Left colon (tissue), 2 donors: ENCODE measurements at places on chromosomes 1 and 21. TPM values are rescaled to one million over a fixed set of nuclear protein-coding genes. Genes with fewer than 3 reads are reported as not detected.

GRCh38 chr1:194227161-194227560 is 1040.7 kb upstream of the B3GALT2 start:
- DNase-seq = no peak

DNA sequence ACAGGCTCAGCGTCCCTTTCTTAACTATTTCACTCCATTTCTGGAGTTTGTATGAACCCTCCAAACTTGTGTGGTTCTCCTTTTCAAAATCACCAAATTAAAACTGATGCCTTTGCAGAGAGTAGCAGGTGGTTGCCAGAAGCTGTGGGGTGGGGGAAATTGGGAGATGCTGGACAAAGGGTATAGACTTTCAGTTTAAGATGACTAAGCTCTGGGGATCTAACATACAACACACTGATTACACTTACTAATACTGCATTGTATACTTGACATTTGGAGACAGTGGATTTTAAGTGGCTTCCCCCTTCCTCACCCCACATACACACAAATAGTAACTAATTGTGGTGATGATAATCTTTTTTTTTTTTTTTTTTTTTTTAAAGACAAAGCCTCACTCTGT is 11.1 kb upstream of the SCYL3 start:
- DNase-seq = no peak

DNA sequence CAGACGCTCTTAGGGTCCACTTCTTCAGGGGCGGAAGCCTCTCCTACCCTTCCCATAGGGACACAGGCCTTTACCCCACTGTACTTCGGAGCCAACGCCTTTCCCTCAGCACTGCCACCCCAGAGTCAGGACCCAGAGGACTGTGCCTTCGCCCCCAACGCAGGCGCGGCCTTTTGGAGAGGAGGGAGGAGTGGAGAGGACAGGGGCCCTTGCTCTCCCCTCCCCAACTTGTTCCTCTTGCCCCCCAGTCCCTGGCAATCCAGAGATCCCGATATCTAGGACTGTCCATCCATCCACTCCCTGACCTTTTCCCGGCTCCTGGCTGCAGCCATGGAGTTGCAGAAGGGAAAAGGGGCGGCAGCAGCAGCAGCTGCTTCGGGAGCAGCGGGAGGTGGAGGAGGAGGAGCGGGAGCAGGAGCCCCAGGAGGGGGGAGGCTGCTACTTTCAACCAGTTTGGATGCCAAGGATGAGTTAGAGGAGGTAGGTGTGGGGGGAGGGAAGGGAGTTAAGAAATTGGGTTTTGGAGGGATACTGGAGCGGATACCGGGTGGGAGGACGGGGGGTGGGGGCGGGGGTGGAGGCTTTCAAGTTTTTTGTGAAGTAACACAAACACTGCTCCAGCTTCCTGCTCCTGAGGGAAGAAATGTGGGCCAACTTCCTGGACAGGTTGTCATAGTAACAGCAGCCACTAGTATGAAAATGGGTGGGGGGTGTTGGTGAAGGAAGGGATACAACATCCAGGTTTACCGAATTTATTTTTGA is 636 bp downstream of the INTS3 start:
- DNase-seq = peak; percentile 55

DNA sequence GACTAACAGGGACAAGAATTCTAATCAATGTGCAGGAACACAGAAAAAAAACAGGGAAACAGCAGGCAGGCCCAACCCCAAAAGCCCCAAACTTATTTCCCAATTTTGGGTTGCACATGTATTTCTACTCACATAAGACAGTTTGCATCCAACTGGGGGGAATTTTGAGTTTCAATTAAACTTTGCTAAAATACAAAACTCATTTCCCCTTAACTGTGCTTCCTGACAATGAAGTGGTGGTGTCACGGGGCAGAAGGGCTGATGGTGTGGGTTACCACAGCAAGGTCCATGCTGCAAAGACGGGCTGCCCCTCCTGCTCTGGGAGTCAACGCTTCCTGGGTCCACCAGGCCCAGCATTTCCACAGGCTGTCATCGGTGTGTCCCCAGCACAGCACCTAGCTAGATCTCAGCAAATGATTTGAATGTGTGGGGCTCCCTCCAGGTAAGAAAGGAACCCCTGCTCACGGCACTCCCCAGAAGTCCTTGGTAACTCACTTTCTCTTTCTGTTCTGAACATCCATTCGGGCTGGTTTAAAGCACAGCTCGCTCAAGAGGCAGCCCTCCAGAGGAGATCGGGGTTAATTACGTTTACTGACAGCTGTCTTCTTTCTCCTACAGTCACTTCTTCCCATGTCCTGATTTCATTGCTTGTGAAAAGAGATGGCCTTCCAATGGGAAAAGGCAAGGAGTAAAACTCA is 27.4 kb downstream of the HIVEP3 start:
- peak; percentile 41 for DNase-seq

DNA sequence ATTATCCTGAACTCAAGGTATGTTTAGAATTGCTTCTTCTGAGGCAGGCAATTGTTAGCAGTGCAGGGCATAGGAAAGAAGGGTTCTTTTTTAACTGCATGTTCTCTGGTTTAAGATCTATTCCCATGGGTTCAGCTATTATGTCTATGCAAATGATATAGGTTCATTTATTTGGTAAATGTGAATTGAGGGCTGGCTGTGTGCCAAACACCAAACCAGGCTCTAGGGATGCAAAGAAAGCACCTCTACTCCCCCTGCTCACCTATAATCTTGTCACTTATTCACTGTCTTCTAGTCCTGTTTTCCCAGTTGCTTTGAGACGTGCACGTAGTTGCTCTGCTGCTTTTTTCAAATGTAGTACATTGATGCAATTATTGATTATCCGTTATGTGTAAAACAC is 691 bp upstream of the KIFAP3 start:
- DNase-seq = no peak

GRCh38 chr21:26098772-26099397 is 71.7 kb downstream of the APP start:
- no peak for DNase-seq

DNA sequence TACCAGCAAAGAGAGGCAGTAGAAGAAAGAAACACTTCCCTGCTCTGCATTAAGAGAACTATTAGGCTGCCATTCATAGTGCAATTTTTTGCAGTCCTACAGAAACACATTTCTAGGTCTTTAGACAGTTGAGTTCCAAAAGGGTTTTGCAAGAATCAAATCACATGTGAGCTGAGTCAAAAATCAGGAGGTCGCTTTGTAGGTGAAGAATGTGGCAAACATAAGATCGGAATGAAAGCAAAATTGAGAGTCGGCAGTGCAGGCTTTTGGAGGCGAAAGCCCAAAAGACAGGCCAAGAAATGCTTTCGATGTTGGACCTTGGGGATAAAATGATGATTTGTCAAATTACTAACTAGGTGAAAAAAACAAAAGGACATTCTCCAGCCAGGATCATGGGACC is 213.5 kb upstream of the NRIP1 start:
- no peak for DNase-seq

DNA sequence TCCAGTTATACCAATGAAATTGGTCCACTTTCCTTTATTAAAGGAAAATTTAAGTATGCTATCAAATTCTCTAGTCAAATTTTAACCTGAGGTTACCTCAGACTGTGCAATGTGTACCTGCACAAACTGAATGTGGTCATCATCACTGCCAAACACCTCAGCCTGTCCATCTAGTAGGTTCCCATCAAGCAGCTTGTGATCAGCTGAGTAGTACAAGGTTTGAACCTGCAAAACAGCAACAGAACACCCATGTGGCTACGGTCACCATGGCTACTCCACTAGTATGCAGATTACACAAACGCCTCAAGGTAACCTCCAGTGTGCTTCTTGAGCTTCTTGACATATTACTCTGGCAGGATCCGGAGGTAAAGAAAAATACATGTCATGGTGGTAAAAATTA is 11.6 kb downstream of the IVNS1ABP start:
- DNase-seq = no peak

DNA sequence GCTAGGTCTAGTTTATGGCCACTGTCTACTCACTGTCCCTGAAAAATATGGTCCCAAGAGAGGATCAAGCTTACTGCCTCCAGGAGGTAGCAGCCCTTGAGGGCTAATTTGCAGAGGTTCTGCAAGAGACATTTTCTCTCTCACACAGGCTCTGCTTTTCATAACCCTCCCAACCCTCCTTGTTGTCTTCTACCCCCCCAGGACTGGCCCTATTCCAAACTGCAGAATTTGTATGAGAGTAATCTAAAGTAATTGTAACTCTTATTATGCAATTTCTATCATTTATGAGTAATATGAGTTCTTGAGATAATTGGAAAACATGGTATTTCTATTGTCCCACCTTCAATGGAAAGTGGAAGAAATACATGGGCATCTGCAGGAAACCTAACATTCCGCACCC is 70.4 kb upstream of the CD55 start:
- DNase-seq = no peak

DNA sequence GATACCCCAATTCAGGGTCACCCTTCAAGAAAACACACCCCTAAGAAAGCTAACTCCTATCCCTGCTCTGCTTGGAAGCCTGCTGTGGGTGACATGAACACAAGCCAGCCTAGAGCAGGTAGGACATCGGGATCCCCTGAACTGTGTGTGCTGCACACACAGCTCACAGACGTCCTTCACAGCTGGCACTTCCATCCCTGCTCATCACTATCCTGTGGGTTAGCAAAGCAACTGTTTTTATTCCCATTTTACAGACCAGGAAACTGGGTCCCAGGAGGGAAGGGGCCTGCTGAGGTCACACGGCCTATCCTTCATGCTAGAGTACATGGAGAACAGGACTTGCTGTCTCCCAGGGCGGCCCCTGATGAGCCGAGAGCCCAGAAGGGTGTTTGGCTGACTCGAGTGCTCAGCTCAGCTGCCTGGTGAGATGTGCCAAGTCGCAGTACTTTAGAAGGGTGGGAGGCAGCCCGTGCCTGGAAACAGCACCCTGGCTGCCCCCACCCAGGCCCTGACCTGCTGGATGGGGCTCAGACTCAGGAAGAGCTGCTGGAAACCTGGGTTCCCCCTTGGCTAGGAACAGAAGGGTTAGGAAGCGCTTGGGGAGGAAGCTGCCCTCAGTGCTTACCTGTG is 28.3 kb upstream of the BTG2 start:
- no peak for DNase-seq

DNA sequence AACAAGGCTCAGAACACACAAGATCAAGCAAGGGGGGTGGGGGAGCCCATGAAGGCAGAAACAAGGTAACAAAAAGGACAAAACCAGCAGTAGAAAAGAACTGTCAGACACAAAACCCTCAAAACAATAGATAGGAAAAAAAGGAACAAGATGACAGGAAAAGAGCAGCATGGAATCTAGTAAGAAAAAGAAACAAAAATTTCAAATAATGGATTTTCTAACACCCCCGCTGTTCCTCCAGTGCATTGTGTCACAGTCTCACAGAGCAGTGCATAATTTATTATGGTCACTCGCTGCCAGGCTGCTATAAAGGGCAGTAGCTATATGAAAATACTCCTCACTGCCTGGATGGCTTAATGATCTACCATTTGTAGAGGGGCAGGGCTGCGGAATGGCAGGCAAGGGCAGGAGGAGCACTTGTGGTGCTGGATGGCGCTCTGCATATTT is 567.9 kb downstream of the DPYD start:
- DNase-seq = peak; percentile 13

- no peak for DNase-seq
These were observed 173.7 kb downstream of the CLEC20A start for GRCh38 chr1:178323067-178323466.

GRCh38 chr21:44711327-44712202 is at the start of gene TSPEAR:
Gene TSPEAR, minus strand, starts transcription at chr21:44711572. Its CDS starts 58 bp downstream, at chr21:44711514.
- DNase-seq = no peak

DNA sequence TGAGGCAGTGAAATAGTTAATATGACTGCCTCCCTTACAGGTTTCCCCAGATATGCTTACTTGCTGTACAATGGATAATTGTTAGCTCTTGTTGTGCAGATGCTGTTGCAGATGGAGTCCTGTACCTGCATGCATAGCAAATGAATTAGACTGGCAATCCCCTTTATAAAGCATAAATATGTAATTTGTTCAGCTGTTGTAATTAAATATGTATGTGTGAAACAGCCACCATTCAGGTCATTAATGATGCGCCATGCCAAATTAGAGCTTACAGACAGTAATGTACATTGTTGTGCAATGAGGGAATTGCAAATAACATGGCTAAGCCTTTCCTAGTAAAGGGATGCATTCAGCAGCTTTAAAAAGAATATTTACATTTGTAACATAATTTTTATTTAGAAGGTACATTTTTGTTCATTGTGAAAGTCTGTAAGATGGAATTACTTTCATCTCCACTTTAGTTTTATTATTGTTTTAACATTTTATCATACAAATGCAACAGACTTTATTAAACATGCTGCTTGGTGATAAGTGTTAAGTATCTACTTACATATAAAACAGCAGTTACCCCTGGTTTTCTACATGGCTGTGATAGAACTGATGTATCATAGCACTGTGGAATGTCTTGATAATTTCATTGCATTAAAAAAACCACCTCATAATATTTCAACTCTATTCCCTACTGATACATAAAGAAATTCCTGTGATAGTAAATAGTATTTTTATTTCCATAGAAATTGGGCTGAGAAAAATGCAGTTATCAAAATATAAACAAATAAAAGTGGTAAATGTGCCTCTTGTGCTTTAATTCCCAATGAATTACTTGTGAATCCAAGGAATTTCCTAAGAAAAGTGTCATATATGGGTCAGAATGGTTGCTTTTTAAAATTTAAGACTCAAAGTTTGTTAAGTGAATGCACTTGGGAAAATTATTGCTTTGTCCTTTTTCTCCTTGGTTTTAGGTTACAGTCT is 99.0 kb downstream of the NFIA start:
- no peak for DNase-seq

DNA sequence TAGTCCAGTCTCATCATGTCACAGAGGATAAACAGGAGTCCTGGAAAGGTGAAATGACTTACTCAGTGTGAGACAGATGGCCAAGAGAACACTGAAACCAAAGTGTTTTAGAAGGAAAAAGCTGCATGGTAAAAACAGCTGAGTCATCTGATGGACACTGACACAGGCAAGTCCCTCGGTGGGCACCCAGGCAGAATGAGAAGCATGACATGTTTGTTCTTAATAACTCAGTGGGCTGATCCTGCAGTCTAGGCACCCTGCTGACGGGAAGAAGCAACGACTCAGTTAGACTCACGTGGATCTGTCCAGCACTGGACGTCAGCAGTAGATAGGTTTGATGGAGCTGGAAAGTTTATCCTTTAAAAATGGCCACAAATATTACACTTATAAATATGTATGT is 116.9 kb downstream of the RGS7 start:
- DNase-seq = no peak

DNA sequence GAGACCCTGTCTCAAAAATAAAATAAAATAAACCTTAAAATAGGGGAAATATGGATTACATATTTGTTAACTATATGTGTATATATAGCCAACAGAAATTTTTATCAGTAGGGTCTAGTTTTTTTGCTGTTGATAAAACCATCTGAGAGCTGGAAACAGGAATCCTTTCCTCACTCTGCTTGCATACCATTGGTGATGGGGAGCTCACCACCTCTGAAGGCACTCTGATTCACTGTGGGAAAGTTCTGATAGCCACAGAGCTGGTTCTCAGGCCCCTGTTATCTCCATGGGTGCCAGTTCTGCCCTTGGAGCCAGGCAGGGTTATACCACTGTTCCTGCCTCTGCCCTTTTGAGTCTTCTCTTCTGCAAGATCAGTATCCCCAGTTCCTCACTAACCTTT is 17.8 kb upstream of the ZC3H12A start:
- DNase-seq = no peak

The CYP4A22 gene
- total RNA-seq = not detected

The PSMG1 gene
- total RNA-seq = 40.6 TPM

The UMODL1 gene
- total RNA-seq = 0.43 TPM

The KCNA3 gene
- 0.92 TPM for total RNA-seq

The CD1B gene
- not detected for total RNA-seq

The SLC16A4 gene
- 1.6 TPM for total RNA-seq

The NRIP1 gene
- total RNA-seq = 82.9 TPM

The NCMAP gene
- total RNA-seq = 1.2 TPM

The ZNF648 gene
- not detected for total RNA-seq

The CADM3 gene
- total RNA-seq = 3.2 TPM

The CROCC gene
- total RNA-seq = 11.3 TPM

The PTPRF gene
- total RNA-seq = 514 TPM
